ENCODE measurements at places on chromosomes 11 and 22.

DNA sequence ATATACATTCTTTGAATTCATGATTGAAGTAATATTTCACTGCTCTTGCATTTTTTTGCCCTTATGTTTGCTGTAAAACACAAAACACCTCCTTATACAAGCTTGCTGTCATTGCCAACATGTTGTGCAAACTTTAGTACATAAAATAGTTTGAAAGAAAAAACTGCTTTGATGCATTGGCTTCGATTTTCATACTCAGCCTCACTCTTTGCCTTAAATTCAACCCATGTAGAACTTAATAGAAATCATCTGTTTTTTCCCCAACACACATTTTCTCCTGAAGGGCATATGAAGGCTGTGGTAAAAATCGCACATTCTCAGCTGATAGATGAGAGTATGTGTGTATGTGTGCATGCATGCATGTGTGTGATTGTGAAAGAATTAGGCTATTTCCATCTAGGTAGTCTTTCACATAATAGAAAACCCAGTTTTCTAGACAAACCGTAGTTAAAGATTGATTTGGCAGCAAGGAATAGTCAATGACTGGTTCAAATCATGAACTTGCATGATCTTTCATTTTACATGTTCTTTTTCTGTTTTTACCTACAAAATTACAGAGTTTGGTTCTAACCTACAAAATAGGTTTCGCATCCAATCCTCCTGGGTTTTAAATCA lies 72.8 kb upstream of the MTMR2 start:
- no peak for DNase-seq

GRCh38 chr22:41681616-41682015 lies 7.1 kb downstream of the SNU13 start:
- DNase-seq: no peak

DNA sequence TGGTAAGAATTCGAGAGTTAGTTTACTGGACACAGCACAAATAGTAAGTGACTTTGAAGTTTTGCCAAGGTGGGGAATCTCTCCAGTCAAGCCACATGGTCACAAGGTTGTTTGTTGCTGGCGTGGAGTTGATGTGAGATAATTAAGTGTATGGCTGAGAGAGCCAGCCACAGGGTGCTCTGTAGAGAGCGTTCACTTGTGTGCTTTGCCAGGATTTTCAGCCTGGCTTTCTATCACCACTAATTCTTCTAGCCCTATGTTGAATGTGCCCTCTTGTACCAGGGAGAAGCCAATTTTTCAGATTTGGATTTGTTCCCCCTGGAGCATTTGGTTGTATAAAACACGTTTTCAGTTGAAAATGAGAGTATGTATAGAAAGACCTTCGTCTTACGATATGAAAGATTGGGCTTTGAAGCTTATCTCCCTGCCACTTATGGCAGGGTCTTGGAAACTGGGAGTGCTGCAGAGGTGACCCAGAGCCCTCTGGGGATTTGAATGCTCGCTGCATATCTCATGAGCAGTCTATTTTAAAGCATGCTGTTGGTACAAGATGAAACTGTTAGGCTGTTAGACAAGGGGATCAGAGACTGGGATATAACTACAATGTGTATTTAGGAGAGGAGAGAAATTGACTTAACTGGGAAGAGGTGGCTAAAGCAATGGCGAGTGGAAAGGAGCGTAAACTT lies 28.6 kb downstream of the CSRP3 start:
- DNase-seq: no peak

DNA sequence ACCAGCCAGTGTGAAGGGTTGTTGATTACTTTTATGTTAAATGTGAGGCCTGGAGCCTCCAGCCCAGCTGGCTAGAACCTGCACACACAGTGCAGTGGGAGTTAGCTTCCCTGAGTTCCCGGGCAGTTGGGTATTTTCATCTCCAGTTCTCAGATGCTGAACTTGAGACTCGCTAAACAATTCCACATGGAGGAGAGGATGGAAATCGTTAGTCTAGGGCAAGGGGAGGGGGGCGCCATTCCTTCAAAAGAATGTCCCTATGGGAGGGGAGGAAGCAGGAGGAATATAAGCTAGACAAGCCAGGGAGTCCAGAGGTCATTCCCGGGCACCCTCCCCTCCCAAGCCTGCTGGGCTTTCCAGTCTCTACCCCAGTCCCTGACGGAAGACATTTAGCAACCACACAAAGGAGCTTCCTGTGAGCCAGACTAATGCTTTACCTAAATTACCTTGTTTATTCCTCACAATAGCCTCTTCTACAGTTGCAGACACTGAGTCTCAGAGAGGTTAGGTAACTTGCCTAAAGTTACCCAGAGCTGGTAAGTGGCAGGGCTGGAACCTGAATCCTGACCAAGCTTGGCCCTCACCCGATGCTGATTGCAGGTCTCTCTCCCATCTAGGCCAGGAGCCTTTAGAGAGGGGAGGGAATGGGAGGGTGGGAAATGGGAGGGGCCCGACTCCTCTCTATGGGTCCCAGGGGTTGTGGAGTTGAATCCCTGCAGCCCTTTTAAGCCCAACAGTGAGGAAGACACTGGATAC lies 1.9 kb upstream of the TSKU start:
- DNase-seq: no peak

GRCh38 chr22:45318558-45319323 lies 9.0 kb downstream of the FAM118A start:
- no peak for DNase-seq

GRCh38 chr11:13205486-13205885 lies 72.1 kb upstream of the BMAL1 start:
- no peak for DNase-seq

DNA sequence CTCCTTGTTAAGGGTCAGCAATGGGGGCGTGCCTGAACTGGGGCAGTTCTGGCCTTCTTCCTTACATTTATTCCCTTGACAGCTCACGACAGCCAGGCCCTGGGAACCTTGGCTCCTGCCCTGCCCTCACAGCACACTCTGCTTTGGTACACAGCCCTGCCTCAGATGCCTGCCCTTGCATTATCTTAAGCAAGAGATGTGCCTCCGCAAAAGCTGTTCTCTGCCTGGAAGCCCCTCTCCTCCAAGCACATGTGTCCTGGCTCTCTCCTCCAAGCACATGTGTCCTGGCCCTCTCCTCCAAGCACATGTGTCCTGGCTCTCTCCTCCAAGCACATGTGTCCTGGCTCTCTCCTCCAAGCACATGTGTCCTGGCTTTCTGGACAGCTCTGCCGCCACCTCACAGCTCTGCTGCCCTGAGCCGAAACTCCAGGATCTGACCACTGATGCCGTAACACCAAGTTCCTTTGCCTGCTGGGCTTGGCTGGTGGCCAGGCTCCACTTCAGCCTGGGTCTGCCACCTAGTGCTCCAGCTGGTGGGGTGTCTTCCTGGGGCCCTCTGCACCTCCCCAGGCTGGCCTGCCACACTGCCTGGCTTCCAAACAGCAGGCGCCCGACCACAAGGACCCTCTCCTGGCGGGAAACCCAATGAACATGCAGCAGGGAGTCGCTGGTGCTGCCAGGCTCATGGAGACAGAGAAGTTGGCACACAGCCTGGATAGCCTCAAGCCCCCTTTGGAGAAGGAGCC lies 53.0 kb downstream of the SCUBE1 start:
- DNase-seq: peak; percentile 37

- no peak for DNase-seq
Observed at GRCh38 chr22:31083923-31084810, 3.0 kb downstream of the SMTN start.

DNA sequence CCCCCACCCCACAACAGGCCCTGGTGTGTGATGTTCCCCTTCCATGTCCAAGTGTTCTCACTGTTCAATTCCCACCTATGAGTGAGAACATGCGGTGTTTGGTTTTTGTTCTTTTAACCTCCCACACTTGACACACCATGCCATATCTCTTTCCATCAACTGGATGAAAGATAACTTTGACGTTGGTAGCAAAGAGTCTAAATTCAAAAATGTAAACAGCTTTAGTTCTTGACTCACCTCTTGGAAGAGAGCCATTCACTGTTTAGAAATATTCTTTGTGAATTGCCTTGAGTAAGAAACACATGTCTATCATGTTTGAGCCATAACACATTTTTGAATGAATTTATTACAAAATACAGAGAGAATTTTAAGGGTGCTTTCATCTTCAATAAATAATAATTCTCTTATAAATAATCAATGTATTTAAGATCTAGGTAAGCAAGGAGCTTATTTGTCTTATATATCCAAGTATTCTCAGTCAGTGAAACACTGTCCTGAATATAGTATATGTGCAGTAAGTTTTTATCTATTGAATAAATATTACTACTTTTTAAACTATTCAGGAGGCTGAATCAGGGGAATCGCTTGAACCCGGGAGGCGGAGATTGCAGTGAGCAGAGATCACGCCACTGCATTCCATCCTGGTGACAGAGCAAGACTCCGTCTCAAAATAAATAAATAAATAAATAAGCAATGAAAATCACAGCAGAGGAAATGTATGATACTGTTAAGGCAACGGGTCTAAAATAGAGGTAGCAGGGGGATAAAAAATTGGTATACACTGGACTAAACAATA lies 6.7 kb downstream of the CARD18 start:
- no peak for DNase-seq

DNA sequence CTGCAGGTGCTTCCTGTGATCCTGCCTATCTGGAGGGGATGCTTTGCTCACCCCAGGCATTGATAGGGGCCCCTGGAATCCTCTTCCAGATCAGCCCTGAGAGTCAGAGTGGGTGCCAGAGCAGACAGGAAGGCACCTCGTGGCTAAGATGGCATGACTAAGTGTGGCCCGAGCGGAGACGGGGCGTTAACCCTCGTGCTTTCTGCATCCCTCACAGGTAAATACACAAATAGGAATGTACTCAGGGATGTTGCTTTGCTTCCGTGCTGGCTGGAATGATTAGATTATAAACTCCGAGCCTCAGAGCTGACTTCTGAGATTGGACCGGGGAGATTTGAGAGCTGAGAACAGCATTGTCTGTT lies 312.7 kb upstream of the B3GAT1 start:
- DNase-seq: no peak

DNA sequence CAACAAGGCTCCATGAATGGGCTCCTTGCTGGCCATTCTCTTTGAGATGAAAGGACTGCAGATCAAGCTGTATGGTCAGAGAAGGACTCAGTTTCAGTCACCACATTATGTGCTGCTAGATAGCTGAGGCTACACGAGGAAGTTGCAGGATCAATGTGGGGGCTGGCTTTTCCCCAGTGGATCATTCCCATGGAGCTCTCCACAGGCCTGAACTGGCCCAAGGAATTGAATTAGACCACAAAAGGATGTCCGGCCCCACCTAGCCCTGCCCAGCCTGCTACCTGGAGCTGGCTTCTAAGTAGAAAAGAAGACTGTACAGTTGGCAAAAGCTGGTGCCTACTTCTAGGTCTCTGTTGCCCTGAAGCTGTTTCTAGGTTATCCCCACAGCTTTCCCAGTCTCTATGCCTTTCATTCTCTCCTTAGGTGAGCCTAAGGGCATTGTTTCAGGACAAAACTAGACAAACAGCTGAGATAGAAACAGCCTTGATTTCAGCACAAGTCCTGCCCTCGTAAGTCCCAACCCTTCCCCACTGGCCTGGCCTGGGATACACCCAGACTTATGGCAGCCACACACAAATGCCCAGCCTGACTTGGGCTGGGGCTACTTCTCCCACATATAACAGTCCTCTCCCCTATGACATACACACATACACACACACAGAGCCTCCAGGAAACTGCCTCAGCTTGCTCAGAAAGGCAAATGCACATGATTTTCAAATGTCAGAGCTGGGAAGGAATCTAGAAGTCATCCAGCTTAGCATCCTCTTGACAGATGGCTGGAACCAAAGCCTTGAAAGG lies 129.1 kb upstream of the NCAM1 start:
- DNase-seq: no peak

Measured in NCI-H524 treated with DMSO at 0.1 percent for 48 hours (cell line).